ENCODE measurements at places on chromosomes 12 and 14.

DNA sequence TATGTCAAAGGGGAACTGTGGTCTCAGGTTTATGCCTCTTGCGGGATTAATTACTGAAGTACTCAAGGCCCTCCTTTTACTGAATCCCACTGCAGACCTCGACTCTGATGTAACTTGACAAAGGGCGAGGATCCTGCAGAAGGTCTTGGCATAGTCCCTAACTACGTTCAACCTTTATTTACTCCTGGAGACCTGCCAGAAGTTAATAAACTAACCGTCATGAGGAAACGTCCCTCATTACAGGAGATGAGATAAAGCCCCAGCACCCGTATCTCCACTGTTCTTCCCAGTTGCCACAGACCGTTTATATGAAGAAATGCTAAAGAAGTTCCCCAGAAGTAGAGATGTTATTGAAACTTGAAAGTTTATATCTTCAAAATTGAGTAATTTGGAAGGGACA is 190.9 kb downstream of the ETV6 start:
- DNase-seq = no peak

DNA sequence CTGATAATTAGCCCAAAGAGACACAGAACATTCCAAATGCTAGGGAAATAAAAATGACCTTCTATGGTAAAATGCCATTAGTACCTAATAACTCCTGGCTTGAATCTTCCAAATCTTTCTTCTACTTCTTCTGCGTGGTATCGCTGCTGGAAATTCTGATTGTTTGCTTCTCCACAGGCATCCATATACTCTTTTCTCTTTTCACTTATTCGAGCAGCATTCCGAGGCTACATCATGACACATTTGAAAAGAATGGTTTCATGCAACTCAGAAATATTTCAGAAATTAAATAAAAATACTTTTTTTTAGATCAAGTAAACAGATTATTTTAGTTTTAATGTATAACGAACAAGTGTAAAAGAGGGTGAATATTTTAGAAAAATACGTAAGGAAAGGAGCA is 18.9 kb downstream of the ZCCHC8 start:
- DNase-seq = no peak

GRCh38 chr12:47602325-47602724 is 103.5 kb downstream of the RPAP3 start:
- DNase-seq = no peak

DNA sequence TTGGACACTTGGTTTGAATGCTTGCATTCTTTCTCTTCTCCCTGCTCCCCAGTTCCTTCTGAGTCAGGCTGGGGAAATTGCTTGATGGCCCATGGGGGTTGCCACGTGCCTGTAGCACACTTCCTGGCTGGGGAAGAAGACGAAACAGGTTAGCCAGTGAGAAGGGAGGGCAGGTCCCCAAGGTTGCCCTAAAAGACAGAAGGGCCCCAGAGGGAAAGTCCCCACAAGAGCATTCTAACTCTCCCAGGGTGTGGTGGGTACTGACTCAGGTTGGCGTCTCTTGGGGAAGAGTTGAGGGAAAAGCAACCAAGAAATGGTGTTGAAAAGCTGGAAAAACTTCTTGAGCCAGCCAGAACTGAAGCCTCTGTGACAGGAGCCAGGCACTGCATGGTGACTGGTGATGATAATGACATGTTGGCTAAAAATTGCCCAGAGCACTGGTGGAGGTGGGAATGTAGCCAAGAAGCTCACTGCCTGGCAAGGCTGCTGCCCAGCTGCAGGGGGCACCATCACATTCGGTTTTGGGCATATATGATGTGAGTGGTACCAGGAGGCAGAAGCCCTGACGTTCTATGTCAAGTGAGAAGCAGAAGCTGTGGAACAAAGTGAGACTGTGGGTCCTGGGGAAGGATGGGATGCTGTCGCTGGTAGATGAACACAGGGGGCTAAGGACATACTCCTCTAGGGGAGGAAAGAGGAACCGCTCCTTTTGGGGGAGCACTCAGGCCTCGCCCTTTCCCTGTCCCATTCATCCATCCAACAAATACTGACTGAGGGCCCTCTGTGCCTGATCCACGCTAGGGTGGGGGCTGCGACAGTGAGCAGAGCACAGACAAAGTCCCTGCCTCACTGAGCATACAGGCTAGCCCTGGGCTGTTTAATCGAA is 8.1 kb upstream of the RABGGTA start:
- no peak for DNase-seq

DNA sequence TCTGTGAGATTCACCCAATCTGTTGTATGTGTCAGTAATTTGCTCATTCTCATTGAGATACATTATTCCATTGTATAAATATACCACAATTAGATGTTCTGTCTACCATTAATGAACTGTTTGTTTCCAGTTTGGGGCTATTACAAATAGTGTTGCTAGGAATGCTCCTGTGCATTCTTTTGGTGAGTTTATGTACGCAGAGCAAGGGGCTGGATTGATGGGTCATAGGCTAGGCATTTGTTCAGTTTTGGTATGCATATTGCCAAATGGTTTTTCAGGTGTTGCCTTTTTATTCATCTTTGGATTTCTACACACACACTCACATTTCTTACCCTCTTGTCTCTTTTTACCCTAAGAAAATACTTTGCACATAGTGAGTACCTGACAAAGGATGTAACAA is 93.4 kb downstream of the GPATCH2L start:
- DNase-seq = no peak

Measured in activated CD4-positive, CD25-positive, alpha-beta regulatory T cell treated with anti-CD3 and anti-CD28 coated beads, Interleukin-2, amount 50 U/mL, for 16 hours (primary cell).